ENCODE measurements at places on chromosomes 12 and 14.

- DNase-seq: no peak
Observed at GRCh38 chr12:44584625-44585024, 291.5 kb downstream of the NELL2 start.

GRCh38 chr12:53453953-53454640 lies 2.2 kb downstream of the PCBP2 start:
- DNase-seq: no peak

- no peak for DNase-seq
Observed at GRCh38 chr14:65433157-65433556, 20.6 kb downstream of the FUT8 start.

GRCh38 chr12:64010069-64010686 lies 165.7 kb downstream of the SRGAP1 start:
- DNase-seq: no peak

- no peak for DNase-seq
Observed at GRCh38 chr14:74942608-74943007, 12.8 kb downstream of the PGF start.

GRCh38 chr14:101063121-101063520 lies 159.6 kb upstream of the RTL1 start:
- DNase-seq: no peak

GRCh38 chr12:39227218-39227617 lies 215.7 kb downstream of the KIF21A start:
- no peak for DNase-seq

GRCh38 chr14:61388173-61388975 lies 67.0 kb downstream of the PRKCH start:
- DNase-seq: no peak
